ENCODE measurements at places on chromosomes 3 and 15. TPM values are rescaled to one million over a fixed set of nuclear protein-coding genes. Genes with fewer than 3 reads are reported as not detected.

GOLGA8H gene
- total RNA-seq: 0.23 TPM

ARRDC4 gene
- total RNA-seq: 8.0 TPM

GAP43 gene
- 0.18 TPM for total RNA-seq

TMC3 gene
- not detected for total RNA-seq

LINGO1 gene
- total RNA-seq: 0.18 TPM

NRG4 gene
- not detected for total RNA-seq

C3orf22 gene
- not detected for total RNA-seq

ALG1L2 gene
- total RNA-seq: not detected

BCL2A1 gene
- total RNA-seq: not detected

FANCD2OS gene
- total RNA-seq: not detected

TICRR gene
- total RNA-seq: 1.4 TPM

SEMA6D gene
- total RNA-seq: 2.7 TPM

AADACL2 gene
- not detected for total RNA-seq

C3orf85 gene
- not detected for total RNA-seq

ASB14 gene
- total RNA-seq: not detected

RAB6B gene
- total RNA-seq: 3.8 TPM

Measured in glomerular endothelial cell (primary cell).